Common myeloid progenitor, CD34-positive (primary cell): ENCODE measurements at places on chromosomes 2 and 18.

GRCh38 chr18:74595431-74595830 lies 2.2 kb upstream of the ZNF407 start:
- no peak for DNase-seq

DNA sequence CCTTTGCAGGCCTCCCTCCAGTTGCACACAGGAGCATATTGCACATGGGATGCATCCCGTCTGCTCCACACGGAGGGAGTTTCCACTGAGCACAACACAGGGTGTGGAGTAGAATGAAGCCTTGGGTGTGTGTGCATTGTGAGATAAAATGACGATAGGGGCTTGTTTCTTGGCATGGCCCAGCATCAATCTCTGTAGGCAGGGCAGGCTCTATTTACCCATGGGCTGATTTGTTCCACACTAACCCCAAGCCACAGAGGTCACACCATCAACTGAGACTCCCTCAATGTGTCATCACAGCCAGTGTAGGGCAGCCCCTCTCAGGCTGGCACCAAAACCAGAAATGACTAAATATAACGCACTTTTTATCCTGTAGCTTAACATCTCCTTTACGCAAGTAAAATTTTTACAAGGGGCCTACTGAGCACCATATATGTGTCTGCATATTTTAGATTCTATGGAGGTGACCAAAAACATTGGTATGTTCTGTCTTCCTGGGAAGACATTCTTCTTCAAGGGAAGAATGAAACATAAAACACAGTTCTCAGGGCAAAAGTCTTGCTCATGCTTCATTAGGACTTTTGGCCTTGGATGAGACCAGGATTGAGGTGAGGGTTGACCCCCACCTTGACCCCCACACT lies 2.7 kb upstream of the GKN1 start:
- DNase-seq: no peak

DNA sequence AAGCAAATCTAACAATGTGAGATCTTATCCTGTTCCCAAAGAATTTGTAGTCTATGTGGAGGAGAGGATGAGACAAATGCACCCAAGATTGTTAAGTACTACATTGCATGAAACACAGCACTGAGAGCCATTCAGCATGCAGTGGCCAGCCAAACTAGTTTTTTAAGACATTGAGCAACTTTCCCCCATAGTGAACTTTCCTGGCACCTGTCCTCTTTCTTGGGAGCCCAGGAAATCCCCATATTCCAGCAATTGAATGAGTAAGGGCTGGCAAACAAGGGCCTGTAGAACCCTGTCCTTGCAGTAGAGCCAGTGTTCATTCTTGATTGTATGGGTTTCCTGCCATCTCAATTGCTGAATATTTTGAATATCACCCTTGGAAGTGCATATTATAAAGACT lies 58.8 kb upstream of the FIGN start:
- no peak for DNase-seq

GRCh38 chr18:13311193-13311592 lies 92.6 kb downstream of the LDLRAD4 start:
- no peak for DNase-seq

DNA sequence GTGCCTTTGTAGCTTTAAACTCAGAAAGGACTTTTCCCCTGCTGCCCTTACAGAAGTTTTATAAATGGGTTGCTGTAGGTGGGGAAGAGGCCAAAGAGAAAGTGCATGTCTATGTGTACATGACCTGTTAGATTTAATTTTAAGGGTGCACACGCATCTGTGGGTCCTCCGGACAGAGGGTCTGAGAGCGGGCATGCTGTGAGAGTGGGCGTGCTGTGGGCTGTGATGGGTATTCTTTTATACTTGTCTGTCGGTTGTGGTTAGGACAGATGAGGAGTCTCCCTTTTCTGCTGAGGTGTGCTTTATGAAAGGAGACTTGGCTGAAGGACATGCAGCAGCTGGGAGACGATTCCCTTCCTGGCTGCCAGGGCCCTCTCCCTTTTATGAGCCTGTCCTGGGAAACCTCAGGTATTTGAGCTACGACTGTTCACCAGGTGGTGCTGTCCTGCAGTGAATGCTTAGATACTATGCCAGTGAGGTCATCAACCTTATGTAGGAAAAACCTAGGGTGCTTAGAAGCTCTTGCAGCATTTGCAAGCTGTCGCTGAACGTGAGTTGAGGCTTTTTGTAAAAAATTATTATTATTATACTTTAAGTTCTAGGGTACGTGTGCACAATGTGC lies 67.5 kb downstream of the TANC1 start:
- DNase-seq: peak; percentile 46

- no peak for DNase-seq
These were observed 129.7 kb downstream of the MYCN start for GRCh38 chr2:16069933-16070647.

DNA sequence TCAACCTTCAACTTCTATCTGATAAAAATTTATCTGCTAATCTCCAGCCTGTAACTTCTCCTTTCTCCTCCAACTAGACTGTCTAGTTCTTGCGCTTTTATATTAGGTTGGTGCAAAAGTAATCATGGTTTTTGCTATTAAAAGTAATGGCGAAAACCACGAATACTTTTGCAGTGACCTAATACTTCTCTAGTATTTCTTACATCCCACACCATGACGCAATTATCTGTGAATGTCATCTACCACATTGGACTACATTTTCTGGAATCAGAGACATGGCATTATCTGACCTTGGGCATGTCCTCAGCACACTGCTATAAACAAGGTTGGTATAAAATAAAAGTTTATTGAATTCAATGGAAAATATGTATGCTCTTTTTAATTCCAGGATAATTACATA lies 370.2 kb upstream of the LYPD1 start:
- DNase-seq: no peak

GRCh38 chr2:237547841-237548416 lies 18.4 kb upstream of the PRLH start:
- DNase-seq: no peak

- DNase-seq: no peak
These were observed 109.1 kb downstream of the IRS1 start for GRCh38 chr2:226690461-226691024.

- DNase-seq: no peak
These were observed 117.2 kb downstream of the SLC4A3 start for GRCh38 chr2:219744600-219744999.

- no peak for DNase-seq
These were observed 137.1 kb downstream of the MAP2 start for GRCh38 chr2:209560911-209561310.

DNA sequence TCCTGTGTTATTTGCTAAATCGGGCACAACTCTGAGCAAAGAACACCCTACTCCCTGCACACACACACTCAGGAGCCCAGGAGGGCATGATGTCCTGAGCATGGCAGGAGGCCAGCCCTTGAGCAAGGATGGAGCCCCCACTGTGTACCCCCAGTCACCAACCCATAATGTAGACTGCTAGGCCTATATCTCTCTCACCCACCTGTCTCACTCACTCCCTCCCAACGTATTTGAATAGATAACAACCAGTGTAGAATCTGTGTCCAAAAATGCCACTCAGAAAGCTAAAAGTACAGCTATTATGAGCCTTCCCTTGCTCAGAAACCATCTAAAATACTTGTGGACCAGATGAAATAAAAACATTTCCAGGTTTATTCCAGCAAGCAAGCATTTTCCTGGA lies 29.3 kb downstream of the MERTK start:
- peak; percentile 49 for DNase-seq

GRCh38 chr2:100754951-100755350 lies 65.0 kb upstream of the NPAS2 start:
- no peak for DNase-seq

DNA sequence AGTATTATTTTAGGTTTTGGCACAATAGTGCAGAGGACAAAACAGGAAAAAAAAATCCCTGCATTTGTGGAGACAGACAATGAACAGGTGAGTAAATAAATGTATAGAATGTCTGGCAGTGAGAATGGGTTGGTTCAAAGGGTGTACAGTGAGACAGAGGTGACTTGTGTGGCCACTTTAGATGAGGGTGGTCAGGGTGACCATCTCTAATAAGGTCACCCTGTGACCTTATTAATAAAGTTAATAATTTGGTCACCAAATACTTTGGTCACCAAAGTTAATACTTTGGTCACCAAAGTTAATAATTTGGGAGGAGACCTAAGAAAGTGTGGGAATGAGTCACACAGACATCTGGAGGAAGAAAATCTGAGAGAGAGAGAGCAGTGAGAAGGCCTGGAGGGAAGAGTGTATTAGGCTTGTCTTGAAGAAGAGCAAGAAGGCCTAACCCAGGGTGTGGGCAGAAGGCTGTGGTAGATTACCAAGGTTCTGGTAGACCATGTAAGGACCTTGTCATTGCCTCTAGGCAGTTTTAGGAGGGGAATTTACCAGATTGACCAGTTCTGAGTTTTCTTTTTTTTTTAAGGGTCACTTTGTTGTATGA lies 1368.4 kb upstream of the CELF4 start:
- DNase-seq: no peak

DNA sequence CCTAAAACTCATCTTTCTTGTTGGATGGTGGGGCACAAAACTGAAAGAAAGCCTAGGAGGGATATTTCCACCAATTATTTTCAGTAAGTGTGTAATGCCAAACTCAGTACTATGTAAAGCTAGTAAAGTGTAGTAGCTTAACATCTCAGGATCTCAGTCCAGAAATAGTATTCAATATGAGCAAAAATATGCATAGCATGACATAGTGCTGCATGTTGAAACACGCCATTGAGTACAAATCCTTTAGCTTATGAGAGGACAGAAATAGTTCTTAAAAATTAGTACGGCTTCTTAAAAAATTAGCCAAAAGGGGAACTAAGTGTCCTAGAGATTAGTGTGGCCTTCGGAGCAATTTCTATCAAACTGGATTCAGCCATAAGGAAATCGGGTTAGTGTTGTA lies 21.7 kb upstream of the ATL2 start:
- no peak for DNase-seq

GRCh38 chr2:165016772-165017411 lies 61.6 kb upstream of the SLC38A11 start:
- DNase-seq: peak; percentile 69

- DNase-seq: no peak
These were observed 164.8 kb upstream of the DOCK10 start for GRCh38 chr2:225207043-225207442.

DNA sequence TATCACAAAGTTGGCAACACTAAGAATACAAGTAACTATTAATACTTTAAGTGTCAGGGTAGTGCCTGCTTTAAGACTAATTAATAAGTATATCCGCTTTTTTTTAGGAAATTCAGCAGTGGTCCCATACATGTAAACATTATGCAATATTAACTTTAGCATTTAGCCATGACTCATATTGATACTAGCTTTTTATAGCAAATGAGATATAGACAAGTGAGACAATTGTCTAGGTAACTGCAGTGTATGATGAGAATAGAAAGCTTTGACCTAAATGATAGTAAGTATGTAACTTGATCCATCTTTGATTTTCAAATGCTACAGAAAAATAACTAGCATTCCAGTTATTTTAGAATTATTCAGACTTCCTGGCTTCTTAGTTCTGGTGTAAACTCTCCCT lies 27.4 kb upstream of the VRK2 start:
- DNase-seq: no peak

- DNase-seq: no peak
These were observed 51.2 kb downstream of the CAVIN2 start for GRCh38 chr2:191795715-191796114.

DNA sequence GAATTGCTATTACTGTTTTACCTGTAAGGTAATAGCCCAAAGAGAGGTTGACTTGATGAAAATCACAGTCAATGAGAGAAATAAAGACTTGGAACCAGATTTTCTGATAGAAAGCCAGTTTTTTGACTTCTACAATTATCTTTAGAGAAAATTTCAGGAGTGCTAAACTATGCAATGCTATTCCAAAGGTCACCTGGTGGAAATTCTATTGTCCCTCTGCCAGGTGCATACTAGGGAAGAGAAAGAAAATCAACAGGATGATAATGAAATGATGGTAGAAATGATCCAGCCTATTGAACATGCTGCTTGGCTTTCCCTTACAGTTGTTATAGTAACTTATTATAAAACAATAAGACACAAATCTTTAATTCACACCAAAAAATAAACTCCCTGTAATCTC lies 85.0 kb downstream of the FASTKD2 start:
- DNase-seq: no peak

DNA sequence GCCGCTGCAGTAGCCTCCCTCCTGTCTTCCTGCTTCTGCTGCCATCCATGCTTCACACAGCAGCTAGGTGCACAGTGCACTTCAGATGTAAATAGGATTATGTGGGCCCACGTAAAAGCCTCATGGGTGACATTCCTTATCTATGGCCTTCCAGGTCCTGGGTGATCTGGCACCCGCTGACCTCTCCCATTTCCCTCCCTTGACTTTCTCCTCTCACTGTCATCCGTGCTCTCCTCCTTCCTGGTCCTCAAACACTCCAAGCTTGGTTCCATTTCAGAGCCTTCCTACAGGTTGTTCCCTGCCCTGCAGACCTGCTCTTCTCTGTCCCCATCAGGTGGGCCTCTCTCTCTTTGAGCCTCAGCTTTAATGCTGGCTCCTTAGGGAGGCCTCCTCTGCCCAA lies 4.0 kb upstream of the SMYD5 start:
- DNase-seq: no peak

GRCh38 chr18:4200399-4200798 lies 254.7 kb downstream of the DLGAP1 start:
- no peak for DNase-seq

GRCh38 chr2:117963446-117963845 lies 50.4 kb downstream of the CCDC93 start:
- DNase-seq: no peak

GRCh38 chr18:58276789-58277739 lies 233.0 kb downstream of the NEDD4L start:
- DNase-seq: no peak

- DNase-seq: no peak
These were observed 224.3 kb downstream of the NDUFA10 start for GRCh38 chr2:239800785-239801386.

DNA sequence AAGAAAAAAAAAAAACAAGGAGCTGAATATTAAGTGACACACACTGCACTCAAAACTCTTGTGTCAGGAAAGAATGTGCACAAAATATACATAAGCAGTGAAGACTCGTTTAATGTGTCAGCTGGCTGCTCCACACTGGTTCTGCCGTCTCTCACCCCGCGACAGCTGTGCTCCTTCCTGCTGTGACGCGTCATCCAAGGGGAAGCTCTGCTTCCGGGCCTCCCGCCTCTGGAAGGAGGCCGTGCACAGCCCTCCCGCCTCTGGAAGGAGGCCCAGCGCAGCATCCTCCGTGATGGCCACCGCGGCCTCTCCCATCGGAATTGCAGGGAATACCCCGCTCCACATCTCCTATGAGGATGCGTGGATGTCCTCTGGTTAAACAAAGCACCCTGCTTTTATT lies 151.0 kb downstream of the HDAC4 start:
- no peak for DNase-seq

DNA sequence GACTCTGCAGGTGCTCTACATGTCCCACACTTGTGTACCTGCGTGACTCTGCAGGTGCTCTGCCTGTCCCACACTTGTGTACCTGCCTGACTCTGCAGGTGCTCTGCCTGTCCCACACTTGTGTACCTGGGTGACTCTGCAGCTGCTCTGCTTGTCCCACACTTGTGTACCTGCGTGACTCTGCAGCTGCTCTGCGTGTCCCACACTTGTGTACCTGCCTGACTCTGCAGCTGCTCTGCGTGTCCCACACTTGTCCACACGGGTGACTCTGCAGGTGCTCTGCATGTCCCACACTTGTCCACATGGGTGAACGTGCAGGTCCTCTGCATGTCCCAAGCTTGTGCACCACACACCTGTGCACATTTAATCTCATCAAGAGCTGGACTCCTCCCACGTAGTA lies 576.7 kb upstream of the SALL3 start:
- no peak for DNase-seq
